ENCODE measurements at places on chromosomes 4 and X.
A peak's percentile ranks its signal among the peaks of the same experiment; 100 is the strongest.

DNA sequence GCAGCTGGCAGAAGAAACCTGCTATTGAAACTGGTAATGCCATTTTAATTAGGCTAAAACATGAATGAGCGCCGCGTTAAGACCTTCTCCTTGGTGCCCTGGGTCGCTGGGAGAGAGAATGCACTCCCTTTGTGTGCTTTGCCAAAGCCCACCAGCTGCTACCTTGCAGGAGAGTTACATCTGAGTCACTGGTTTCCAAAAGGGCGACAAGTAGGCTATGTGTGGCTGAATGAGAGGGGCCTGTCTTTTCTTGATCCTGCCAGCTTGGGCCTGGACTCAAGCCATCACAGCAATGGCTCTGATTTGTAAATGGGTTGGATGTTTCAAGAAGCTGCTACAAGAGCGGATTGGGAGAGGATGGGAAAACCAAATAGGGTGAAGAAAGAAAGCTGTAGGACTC lies 81.5 kb downstream of the NHS start:
- no peak for DNase-seq

GRCh38 chr4:40228497-40229365 lies 31.9 kb downstream of the RHOH start:
- DNase-seq, result peak; percentile 85

DNA sequence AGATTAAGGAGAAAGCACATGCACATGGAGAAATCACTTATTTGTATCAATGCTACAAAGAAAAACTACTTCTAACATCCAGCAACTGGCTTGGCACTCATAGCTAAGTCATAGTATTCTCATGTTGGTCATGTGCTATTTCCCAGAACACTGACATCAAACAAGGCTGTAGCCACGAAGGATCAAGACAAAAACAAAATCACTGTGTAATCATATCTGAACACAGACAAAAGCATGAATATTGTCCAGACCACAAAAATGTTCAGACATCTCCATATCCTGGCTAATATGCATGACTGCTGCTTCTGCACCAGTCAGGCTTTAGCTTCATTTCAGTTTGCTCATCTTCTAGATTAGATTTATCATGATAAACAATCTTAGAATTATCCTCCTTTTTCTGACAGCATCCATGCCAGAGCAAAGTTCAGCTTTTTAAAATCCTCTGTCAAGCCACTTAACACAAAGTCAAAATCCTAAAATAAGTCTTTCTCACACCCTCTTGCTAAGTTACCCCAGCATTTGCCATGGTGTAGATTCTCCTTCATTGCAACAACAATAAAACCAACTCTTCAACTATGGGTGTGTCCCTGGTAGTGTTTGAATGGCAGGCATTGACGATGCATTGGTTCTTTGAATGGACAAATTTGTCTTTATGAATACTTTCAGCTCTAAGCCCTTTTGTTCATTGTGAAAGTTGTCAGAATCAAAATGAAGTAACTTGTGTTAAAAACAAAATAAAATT lies 39.1 kb upstream of the NPFFR2 start:
- DNase-seq, result no peak

- DNase-seq, result no peak
Measured at GRCh38 chr4:167428156-167428555, 193.9 kb upstream of the SPOCK3 start.

DNA sequence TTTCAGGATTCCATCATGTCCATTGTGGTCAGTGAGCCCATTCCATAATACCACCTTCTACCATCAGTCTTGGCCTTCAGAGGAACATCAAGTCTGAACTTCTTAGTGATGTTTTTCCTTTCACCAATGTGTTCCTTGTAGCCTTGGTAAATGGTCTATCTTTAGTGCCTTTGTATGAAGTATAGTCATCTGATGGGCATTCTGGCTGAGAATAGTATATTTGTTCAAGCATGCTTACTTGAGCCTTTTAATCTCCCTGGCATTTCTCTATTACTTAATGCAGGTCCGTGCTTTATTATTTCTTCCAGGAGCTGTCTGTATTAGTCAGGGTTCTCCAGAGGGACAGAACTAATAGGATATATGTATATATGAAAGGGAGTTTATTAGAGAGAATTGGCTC lies 99.7 kb downstream of the TLL1 start:
- DNase-seq, result no peak

- no peak for DNase-seq
Measured at GRCh38 chr4:150079081-150079581, 886 bp downstream of the DCLK2 start.

Measured in T-helper 2 cell (primary cell).